Activated CD8-positive, alpha-beta T cell treated with anti-CD3 and anti-CD28 coated beads for 36 hours (primary cell): ENCODE measurements at places on chromosomes 1 and 21. TPM values are rescaled to one million over a fixed set of nuclear protein-coding genes. Genes with fewer than 3 reads are reported as not detected.

DNA sequence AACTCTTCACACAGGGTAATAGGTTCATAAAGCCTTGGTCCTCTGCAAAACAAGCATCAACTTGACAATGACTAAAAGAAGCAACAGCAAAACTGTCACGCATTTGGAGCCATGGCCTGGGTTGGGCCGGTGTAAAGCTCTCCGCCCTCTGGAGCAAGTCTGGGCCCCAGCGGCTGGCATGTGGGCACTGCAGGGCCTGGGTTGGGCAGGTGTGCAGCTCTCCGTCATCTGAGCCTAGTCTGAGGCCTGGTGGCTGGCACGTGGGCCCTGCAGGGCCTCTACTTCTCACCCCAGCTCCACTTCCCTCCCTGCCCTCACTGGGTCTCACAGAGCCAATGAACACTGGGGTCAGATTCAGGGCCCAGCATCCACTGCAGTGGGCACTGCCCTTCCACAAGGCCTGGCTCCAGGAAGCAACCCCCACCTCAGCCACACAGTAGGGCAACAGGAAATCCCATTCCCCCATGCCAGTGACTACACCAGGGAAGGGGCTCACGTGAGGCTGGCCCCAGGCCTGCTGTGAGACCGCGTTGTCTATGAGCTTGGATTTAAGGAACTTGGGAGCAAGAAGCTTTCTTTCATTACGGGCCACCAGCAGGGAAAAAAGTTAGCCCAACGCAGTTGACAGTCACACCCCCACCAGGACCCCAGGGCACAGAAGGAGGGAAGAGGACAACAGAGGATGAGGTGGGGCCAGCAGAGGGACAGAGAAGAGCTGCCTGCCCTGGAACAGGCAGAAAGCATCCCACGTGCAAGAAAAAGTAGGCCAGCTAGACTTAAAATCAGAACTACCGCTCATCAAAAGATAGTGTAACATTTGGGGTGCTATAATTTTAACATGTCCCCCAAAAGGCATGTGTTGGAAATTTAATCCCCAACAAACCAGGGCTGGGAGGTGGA is 52.7 kb downstream of the NPHP4 start:
- no peak overlapping the region for H3K4me3 ChIP-seq
- H3K4me1 ChIP-seq: no peaks in the 10 kb centered on the region
- no peak overlapping the region for H3K27ac ChIP-seq
- H3K36me3 ChIP-seq: no peaks in the 10 kb centered on the region
- DNase-seq: no peak

DNA sequence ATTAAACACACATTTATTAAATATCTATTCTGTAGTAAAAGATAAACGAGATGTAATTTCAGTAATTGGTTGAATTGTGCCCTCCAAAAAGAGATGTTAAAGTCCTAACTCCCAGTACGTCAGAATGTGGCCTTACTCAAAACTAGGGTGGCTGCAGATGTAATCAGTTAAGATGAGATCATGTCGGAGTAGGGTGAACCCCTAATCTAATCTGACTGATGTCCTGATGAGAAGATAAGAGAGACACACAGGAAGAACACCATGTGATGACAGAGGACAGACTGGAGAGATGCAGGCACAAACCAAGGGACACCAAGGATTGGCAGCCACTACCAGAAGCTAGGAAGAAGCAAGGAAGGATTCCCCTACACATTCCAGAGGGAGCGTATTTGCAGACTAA is 104.1 kb downstream of the SLC25A24 start:
- no peaks in the 10 kb centered on the region for H3K36me3 ChIP-seq
- DNase-seq: no peak
- no peak overlapping the region for H3K27ac ChIP-seq

FAM229A gene
- total RNA-seq: 5.5 TPM

- peaks cover 12% of the 10 kb centered on the region for H3K27me3 ChIP-seq
- no peak for DNase-seq
- H3K36me3 ChIP-seq: no peaks in the 10 kb centered on the region
- H3K4me1 ChIP-seq: peaks cover 10% of the 10 kb centered on the region
- no peak overlapping the region for H3K27ac ChIP-seq
- H3K4me3 ChIP-seq: no peak overlapping the region
Observed at GRCh38 chr1:31668303-31668883, 23.7 kb upstream of the PEF1 start.

CLIC4 gene
- total RNA-seq: 19.7 TPM

CENPS gene
- total RNA-seq: 18.3 TPM
